ENCODE measurements at places on chromosomes 12 and 14.

DNA sequence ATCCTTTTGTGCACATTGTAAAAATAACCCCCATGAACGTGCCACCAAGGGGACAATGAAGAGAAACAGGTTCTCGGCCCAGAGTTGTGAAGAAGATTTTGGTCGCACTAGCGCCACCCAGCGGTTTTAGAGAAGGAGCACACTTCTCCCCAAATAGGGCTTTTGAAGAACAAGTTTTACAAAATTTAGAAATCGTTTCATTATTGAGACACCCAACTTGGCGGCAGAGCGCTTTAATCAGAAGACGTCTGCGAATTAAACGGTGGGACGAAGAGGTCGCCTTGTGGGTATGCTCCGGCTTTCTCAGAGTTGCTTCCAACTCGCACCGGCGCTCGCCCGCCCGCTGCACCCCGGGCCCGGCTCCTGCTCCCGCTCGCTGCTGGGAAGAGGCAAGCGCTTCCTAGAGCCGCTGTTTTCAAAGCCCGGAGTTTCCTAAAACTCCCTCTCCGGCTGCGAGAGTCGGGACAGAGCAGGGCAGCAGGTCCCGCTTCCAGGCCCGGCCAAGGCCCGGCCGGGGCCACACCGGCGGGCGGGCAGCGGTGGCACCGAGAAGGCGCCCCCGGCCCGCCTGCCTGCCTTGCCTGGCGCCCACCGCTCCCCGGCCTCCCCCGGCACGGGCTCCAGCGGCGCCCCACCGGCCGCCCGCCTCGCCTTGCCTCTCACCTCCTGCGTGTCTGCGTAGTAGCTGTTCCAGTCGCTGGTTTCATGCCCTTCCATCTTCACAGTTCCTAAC is 645 bp downstream of the FOXA1 start:
- DNase-seq: no peak

DNA sequence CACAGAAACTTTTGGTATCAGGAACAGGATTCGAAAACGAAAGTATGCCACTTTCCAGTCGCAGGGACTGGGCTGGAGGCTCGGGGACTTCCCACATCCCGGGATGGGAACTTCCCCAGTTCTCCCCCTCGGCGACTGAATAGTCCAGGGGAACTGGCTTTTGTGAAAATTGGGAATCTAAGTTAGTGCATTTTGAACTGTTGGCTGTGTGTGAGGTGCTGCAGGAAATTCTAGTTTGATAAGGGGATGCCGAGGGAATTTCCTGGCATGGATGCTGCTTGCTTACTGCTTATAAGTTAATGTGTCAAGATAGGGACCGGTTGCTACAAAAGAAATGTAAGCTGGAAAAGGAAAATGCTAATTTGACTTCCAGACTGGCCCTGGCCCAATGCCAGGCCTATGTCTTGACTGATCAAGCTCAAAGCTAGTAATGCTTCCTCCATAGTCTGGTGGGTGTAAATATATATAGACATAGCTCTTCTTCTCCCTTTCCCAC is 73.4 kb upstream of the EIF5 start:
- no peak for DNase-seq

DNA sequence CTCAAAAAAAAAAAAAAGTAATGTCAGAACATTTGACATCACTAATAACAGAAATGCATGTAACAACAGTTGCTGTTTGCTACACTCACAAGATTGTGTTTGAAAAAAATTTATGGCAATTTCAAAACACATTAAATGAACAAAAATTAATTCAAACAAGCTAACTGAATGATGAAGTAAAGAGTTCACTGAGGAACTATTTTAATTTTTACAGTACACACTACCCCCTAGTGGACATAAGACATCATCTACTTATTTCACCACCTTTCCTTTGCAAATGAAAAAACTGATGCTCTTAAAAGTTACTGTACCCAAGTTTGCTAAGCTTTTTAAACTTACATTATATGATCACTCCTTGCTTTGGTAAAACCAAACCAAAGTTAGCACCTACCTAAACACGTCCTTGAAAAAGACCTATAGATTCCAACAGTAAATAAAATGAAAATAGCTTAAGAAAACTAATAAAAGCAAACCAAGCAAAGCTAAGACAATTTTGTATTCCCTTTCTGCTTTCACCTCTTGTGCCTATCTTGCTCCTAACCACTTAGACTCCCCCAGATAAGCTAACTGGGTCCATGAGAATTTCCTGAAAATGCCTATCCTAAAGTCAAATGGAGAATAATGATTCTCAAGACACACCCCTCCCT is 22.2 kb downstream of the UBE2N start:
- DNase-seq: no peak

DNA sequence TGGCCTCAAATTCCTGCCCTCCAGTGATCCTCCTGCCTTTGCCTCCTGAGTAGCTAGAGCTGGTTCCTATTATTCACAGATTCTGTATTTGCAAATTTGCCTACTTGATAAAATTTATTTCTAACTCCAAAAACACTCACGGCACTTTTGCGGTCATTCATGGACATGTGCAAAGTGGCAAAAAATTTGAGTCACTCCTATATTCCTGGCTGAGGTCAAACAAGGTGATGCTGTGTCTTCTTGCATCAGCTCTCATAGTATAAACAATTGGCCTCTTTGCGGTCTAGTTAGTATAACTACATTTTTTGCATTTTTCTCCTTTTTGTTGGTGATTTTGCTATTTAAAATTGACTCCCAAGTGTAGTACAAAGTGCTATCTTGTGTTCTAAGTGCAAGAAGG is 24.7 kb downstream of the ATF1 start:
- no peak for DNase-seq

DNA sequence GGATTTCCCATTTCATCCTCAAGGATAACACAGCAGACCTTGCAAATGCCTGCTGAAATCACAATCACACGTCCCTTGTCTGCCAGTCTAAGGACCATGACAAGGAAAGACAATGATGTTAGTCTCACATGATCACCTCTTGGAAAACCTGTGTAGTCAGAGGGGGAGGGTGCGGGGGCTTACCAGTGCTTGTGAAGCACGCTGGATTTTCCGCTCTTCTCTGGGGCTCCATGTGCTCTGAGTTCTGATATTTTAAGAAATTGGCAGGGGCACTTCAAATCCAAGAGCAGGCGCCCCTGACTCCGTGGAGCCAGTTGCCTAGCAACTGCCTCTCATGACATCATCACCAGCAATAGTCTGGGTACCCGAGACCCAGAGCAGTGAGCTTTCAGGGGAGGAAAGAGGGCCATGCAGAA is 200.9 kb upstream of the C14orf180 start:
- DNase-seq: no peak

DNA sequence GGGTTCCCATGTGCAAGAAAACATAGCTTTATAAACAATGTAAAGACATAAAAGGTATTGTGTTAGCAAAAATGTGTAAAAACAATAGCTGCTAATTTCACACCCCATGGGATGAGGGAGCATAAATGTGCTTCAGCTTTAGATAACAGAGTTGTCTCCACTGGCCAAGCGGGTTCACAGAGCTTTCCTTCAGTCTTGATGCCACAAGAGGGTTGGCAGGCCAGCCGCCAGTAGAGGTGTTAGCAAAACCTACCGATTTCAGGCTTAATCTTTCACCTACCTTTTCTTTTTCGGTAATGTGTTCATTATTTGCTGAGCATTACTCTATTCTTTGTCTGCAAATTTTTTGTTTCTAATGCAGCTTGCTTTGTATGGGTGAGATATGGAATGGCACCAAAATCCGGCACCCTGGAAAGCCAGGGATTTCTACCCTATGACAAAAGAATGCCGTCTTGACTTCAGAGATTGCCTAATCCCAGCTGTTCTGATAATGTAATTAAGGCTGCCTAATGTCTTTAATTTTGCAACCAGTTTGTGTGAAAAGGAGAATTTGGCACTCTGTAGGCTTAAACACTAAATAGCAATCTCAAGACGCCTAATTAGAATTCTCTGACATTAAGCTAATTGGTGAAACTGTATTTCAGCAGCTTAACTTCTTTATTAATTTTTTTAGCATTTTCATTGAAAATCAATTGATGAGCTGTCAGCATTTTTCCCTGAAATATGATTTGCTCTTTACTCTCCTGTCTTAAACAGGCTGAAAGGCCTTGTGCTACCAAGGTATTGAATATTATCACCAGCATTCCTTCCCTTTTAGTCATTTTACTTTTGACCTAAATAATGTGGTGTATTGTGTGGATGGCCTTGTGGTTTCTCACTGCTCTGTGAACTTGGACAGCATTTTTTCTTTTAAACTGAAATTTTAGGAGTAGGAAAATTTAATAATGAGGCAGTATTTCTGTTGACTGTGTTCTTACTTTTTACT is 60.7 kb downstream of the POLR3B start:
- no peak for DNase-seq

DNA sequence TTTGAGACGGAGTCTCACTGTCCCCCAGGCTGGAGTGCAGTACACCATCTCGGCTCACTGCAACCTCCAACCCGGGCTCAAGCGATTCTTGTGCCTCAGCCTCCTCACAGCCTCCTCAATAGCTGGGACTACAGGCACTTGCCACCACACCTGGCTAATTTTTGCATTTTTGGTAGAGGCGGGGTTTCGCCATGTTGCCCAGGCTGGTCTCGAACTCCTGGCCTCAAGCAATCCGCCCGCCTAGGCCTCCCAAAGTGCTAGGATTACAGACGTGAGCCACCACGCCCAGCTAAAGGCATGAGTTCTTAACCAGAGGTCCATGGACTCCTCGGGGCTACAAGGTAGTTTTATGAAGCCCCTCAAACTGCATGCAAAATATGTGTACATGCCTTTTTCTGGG is 2.1 kb downstream of the SARNP start:
- no peak for DNase-seq

All from stimulated activated CD4-positive, alpha-beta T cell treated with anti-CD3 and anti-CD28 coated beads, TNF-alpha, amount 100 ng/mL, for 48 hours (primary cell).